ENCODE measurements at places on chromosomes 5 and 9.
A peak's percentile ranks its signal among the peaks of the same experiment; 100 is the strongest.

DNA sequence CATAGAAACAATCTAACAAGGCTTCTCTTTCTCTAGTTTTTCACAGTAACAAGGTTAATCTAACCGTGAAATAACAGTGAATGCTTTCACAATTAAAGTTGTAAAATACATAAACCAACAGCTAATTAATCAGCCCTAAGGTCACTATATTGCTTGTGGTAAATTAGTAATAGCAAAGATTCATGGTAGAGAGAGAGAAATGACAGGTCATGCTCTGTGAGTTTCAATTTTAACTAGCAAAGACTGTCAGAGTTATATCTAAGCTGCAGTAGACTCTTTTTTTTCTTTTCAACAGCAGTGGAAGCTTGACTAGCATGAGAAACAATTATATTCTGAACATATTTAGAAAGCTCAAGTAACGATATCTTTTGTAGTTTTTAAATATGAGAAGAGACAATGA, 1068.0 kb downstream of the MAT2B start:
- no peak for DNase-seq

DNA sequence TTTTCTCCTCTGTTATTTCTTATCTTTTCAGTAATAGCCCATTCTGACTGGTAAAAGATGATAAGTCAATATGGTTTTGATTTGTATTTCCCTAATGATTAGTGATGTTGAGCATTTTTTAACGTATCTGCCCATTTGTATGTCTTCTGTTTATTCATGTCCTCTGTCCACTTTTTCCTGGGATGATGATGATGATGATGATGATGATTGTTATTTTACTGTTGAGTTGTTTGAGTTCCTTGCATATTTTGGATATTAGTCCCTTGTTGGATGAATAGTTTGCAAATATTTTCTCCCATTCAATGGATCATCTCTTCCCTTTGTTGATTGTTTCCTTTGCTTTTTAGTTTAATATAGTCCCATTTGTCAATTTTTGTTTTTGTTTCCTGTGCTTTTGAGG, 27.0 kb downstream of the UTP15 start:
- peak; percentile 46 for DNase-seq

GRCh38 chr5:79256563-79256962, 20.6 kb downstream of the JMY start:
- no peak for DNase-seq

- no peak for DNase-seq
Measured at GRCh38 chr5:1465966-1466471, 20.8 kb upstream of the SLC6A3 start.

DNA sequence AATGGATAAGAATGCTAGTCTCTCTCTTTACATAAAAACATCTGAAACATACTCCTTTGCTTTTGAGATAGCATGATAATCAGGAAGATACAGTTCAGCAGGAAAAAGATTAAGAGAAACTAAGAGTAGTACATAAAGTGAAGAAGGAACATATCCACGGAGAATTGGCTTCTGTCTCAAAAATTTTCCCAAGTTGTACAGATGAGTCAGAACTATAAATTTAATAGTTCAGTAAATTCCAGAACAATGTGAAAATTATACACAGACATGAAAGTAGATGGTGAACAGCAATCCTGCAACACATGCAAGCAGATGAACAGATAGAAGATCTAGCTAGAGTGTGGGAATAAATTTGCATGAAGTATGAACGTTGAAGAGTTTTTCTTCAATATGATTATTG, 691.4 kb upstream of the RIOK2 start:
- peak; percentile 27 for DNase-seq

DNA sequence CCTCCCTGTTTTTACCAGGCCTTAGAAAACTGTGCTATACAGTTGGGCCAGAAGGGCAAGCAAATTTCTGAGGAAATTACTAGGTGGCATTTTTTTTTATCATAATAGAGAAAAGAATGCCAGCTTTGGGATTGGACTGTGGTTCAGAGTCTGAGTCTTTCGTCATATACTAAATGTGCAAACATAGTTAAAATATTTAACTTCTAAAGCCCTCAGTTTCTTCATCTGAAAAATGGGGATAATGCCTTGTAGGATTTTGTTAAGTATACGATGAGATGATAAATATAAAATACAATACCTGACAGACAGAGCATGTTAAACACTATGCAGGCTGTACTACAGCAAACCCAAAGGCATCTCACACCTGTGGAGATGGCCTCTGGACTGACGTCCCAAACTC, 87.3 kb upstream of the GRHPR start:
- DNase-seq: no peak

DNA sequence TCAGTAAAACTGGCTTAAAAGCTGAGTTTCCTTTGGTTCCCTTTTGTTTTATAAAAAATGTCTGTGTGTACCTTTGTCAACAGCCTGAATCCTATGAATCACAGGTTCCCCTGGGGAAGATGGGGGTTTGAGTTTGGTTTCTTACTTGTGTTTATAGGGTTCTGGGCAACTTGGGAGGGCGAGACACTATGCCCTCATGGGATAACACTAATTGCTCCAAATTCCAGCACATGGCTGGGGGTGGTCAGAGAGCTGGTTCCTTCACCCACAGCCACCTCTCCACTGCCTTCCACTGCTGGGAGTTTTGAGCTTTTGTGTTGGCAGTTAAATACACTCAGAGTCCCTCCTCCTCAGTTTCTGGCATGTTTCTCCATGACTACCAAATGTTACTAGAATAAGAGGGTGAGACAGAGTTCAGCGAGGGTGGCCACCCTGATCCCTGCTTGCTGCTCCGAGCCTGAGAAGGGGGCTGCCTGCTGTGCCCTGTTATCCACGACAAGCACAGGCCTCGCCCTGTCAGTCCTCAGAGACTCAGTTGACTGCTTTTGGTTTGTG, 83.0 kb upstream of the EPB41L4B start:
- peak; percentile 28 for DNase-seq

DNA sequence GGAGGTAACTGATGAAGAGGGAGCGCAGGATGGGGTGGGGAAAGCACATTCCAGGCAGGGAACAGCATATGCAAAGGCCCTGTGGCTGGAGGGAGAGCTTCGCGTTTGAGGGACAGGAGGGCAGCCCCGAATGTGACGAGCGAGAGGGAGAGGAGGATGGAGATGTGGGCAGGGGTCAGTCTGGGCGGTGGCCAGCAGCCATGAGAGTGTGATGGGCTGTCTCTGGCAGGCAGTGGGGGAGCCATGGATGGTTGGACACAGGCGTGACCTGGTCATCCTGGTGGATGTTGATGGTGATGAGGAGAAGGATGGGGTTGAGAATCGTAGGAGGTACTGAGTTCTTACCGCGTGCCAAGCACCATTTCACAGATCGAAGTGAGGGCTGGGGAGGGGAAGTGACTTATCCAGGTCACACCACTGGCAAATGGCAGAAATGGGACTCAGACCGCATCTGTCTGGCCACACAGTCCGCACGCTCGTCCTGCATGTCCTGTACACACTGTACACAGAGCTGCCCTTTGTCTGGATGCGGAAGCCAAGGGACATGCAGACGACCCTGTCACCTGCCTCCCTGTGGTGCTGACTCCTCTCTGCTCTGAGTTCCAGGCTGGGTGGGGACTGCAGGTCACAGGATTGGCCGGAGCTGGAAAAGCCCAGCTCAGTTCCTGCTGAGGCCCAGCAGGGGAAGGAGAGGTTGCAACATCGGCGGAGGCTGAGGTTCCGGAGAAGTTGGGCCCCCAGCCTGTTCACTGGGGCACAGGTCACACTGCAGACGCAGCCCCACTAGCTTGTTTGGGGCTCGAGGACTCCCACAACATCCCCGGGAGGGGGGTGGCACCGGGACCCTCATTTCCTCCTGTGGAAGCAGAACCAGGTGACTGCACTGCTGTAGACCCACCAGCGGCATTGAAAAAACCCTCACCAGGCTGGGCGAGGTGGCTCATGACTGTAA, 165.6 kb upstream of the IER5L start:
- DNase-seq: no peak

DNA sequence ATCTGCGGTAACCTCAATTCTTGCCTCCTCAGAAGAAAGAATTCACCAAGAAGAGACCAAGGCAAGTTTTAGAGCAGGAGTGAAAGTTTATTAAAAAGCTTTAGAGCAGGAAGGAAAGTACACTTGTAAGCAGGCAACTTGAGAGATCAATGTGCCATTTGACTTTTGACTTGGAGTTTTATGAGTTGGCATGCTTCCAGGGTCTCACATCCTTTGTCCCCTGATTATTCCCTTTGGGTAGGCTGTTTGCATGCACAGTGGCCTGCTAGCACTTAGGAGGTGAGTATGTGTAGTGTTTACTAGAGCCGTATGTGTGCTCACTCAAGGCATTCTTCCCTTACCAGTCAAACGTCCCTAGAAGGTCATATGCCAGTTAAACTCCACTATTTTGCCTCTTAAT, 111.0 kb upstream of the RAI14 start:
- DNase-seq: no peak

DNA sequence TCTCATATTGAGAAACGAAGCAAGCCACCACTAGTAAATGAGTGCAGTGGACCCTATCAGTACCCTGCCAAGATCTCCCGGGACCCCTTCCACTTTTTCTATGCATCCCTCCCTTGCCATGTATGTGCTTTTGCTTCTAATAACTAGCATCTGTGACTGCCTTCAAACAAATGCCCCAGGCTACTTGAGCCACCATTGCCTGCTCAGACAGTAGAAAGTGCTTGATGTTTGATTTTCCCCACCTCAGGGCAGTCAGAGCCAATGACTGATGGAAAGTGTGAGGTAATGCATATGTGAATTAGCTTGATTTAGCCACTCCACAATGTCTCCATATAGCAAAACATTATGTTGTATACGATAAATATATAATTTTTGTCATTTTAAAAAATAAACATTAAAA, 797.3 kb upstream of the ACO1 start:
- no peak for DNase-seq

DNA sequence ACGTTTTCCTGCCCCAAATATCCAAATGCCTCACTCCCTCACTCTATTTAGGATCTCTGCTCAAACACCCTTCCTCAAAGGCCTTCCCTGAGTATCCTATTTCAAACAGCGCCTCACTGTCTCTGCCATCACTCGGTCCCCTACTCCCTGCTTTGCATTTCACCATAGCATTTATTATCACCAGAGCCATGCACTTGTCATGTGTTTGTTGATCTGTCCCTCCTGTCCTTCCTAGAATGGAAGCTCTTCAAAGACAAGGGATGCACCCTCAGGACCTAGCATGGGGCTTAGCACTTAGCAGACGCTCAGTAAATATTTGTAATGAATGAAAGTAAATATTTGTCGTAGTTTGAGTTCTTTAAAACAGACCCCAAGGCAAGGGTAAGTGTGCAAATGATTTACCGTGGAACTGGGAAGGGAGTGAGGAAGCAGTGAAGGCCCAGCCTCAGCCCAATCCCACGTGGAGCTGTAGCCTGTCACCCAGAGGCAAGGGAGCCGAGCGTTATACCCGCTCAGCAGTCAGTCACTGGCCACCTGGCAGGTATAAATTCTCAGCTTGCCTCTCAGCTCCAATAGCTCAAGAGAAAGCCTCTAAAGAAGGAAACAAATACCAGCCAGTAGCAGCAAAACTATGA, 97.7 kb upstream of the KIF2A start:
- no peak for DNase-seq

DNA sequence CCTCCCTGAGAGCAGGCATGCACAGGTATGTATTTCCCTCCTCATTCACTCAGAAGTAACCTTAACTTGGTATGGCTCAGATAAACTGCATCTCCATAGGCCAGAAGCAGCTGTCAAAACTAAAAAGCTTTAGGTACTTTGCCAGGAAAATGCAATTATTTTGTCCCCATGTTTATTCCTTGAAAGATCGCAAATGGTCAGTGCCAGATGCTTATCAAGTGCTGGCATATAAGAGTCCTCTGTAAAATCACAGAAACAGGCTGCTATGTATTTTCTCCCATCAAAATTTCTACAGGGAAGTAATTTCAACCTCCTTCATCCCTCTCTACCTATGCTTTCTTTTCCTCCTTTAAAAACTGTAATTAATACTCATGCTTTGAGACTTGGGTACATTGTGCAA, 12.7 kb downstream of the PCDHAC2 start:
- DNase-seq: no peak

GRCh38 chr9:128412120-128412790, 8.4 kb upstream of the CERCAM start:
- peak; percentile 49 for DNase-seq

GRCh38 chr9:136974817-136975535, 2.3 kb upstream of the PTGDS start:
- DNase-seq: no peak
